ENCODE measurements at places on chromosomes 6 and 20.

GRCh38 chr6:16316741-16317251, 78.4 kb downstream of the GMPR start:
- DNase-seq: no peak

- DNase-seq: no peak
Measured at GRCh38 chr6:121717686-121718085, 282.2 kb downstream of the GJA1 start.

DNA sequence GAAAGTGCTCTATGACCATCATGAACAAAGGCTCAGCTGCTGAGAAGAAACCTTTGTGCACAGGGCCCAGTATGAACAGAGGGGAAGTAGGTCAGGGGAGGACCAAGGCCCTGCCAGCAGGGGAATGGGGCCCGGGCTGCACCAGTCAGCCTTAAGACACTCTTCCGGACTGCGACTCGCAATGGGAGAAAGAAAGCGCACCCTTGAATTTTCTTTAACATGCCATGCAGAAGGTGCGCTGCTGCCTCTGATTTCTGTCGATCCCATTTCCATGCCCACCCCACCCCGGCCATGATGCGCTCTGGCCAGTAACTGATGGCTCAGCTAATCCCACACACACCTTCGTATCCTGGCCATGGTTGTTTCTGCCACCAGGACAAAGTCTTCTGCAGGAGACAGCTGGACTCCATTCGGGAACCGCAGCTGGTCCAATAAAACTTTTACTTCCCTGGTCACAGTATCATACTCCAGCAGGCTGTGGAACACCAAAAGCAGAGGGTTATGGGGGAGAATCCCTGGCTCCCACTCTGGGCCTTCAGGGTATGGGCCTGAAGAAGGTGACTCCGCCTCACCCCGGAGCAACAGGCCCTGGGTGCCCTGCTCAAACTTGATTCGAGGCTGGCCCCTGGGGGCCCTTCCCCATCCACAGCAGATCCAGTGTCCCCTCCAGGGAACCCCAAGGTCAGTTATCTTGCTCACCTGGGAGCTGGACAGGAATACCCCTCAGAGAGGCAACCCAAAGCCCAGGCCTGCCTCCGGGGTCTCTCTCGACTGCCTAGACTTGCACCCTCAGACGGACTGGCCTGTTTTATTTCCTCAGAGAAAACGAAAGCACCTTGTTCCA, 20.3 kb downstream of the CST7 start:
- DNase-seq: no peak

DNA sequence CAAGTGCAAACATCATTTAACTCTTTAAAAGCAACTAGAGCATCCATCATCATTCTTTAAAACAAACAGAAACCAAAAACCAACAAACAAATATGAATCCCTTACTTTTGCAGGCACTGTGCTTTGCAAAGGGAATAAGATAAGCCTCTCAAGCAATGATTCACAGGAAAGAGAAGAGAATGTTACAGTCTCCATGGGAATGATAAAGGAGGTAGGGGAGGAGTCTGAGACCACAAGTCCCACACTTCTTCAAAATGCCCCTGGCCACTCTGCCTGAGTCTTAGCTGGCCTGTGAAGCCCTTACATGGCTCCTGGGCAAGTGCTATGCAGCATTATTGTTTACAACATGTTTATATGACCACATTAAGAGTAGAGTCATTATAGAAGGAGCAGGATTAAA, 257.7 kb upstream of the MARCKS start:
- DNase-seq: no peak

- no peak for DNase-seq
Measured at GRCh38 chr6:106316375-106316766, 9.2 kb downstream of the ATG5 start.

GRCh38 chr20:53917145-53918019, 153.0 kb downstream of the BCAS1 start:
- peak; percentile 84 for DNase-seq

Data from GM04503 (cell line).